ENCODE measurements at places on chromosomes 2 and 18.
A peak's percentile ranks its signal among the peaks of the same experiment; 100 is the strongest.

DNA sequence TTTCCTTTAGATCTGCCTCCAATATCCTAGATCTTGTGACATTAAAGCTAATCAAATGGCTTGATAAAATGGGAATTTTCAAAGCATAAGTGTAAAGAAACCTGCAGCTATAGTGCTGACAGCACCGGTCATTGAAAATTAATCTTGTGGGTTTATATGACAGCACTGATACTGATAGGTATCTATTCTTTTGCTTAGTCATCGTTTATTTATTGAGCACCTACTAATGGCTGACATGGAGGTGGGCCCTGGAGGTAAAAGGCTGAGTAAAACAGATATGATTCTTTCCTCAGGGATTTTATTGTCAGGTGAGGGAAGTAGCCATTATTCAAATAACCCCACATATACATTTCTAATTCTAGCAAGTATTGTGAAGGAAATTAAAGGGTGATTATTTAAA is 282.5 kb downstream of the LRRTM1 start:
- DNase-seq, result no peak

DNA sequence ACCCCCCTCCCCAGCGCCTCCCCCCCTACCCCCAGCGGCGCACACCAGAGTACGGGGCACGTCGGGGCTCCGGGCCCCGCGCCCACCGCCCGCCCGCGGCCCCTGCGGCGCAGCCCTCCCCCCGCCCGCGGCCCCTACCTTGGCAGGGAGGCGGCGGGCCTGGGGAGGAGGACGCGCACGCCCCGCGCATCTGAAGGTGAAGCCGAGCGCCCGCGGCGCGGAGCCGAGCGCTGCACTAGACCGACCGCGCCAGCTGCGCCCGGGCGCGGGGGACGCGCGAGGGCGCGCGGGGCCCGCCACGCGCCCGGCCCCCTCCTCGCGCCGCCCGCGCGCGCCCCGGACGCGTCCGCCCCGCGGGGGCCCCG is at the start of gene ZNF516:
Gene ZNF516, minus strand, starts transcription at position 237 of the 365 bp plus-strand sequence. CDS start 52,188 bp downstream, outside the sequence.
- no peak for DNase-seq

GRCh38 chr18:2919600-2919999 is 72.8 kb downstream of the EMILIN2 start:
- DNase-seq, result no peak

DNA sequence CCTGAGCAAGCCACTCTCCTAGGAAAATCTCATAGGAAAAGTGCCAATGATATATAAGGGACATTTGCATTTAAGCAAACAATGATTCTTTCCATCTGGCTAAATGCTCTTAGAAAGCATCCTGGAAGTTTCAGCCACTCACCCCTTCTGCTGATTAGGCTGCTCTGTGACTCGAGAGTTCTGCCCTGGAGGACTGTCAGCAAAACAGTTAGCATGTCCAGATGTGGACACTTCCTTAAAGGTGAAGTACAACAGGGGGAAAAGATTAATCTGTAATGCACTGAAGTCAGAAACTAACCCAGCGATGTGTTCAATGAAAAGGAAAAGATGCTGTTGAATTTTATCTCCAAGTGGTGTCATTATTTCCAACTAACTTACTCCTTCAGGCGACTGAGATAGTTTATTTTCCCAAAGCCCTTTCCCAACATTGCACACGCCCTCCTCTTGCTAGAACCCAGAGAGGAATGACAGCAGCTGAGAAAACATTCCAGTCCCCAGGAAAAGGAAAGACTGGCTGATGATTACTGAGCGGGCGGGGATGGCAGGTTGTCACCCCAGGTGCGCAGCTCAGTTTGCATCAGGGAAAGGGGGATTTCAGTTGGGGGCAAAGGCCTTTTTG is 214.0 kb downstream of the SS18 start:
- peak; percentile 33 for DNase-seq

DNA sequence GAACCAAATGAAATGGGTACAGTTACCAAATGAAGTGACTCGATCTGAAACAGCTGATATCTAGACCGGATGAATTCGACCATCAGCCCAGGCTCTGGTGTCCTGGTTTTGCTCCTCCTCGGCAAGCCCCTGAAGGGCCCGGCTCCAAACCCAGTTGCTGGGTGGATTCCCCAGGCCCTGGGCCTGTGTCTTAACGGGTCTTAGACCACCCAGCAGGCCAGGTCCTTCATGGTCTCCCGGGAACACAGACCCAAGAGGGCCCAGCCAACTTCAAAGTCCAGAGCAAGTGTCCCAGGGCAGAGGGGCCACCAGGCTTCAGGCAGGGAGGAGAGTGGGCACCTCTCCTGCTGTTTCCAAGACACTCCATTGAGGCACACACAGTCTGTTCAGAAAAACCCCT is 26.7 kb upstream of the NMUR1 start:
- DNase-seq, result no peak

- DNase-seq, result no peak
These were observed 9.2 kb upstream of the KYNU start for GRCh38 chr2:142868229-142868762.

DNA sequence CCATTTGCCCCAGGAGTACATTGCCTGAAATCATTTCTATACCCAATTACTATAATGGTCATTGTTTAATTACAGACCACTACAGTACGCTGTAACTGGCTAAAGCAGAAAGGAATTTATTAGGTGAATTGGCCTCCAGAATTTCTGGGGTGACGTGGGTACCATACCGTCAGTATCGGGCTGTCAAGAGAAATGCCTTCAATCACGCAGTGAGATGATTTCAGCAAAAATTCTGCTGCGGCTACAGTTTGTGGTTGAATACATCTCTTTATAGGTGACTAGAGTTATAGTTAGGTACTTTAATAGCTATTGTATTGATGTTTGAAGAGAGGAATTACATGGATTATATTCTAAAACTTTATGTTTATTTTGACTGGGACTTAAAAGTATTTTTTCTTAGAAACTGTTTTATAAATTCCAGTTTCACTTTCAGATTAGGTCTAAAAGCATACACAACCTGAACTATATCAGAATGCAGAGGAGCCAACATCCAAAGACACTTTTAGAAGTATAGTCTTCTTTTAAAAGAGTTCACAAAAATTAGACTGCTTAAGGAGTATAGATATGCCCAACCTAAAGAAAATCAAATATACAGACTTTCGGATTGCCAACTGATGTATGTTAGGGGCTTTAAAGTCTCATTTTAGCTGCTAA is 128.4 kb downstream of the TTC27 start:
- DNase-seq, result no peak

GRCh38 chr18:79572093-79572780 is 107.4 kb upstream of the CTDP1 start:
- DNase-seq, result no peak

DNA sequence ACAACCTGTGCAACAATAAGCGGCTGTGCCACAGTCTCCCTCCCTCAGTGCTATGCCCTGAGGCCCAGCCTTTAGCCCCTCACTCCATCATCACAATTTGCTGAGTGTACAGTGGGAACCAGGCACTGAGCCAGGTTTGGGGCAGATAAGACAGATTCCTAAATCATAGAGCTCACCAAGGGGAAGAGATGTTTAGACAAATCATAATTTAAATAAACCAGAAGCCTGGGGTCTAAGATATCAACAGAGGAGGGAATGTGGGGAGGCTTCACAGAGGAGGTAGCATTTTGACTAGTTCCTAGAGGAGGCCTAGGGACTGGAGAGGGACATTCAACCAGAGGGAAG is 139.3 kb upstream of the EPAS1 start:
- no peak for DNase-seq

- DNase-seq, result no peak
These were observed 8.5 kb upstream of the PUM2 start for GRCh38 chr2:20359096-20359495.

GRCh38 chr18:12154361-12154760 is 60.7 kb downstream of the ANKRD62 start:
- no peak for DNase-seq

- no peak for DNase-seq
These were observed 265.1 kb upstream of the TNP1 start for GRCh38 chr2:217125014-217125413.

- DNase-seq, result no peak
These were observed 226.2 kb downstream of the MC4R start for GRCh38 chr18:60146220-60146960.

- no peak for DNase-seq
These were observed 27.5 kb downstream of the MYOM1 start for GRCh38 chr18:3192286-3192685.

DNA sequence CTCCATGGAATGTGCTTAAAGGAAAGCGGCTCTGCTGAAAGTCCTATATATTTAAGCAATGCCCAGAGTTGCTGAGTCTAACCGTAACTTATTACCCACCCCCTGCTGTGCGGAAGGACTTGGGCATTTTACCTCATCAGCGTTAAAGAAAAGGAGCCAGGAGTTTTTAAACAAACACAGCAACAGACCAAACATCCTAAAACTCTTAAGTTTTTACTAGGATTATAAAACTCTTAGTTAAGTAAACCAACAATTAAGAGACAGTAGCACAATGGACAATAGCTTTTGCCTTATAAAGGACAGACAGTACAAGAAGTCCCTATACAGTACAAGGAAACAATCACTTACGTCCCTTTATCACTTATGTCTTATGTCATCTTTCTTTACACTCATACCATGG is 90.2 kb downstream of the ZNF521 start:
- no peak for DNase-seq
